ENCODE measurements at places on chromosomes 13 and 19. TPM values are rescaled to one million over a fixed set of nuclear protein-coding genes. Genes with fewer than 3 reads are reported as not detected.

Gene PLK5
- not detected for total RNA-seq

- no peak overlapping the region for H3K4me3 ChIP-seq
- no peak overlapping the region for H3K27ac ChIP-seq
- peak; percentile 16 for DNase-seq
- H3K4me1 ChIP-seq, result peaks cover 10% of the 10 kb centered on the region
- no peaks in the 10 kb centered on the region for H3K27me3 ChIP-seq
- no peaks in the 10 kb centered on the region for H3K36me3 ChIP-seq
Measured at GRCh38 chr19:46759817-46760333, 13.6 kb upstream of the STRN4 start.

GRCh38 chr13:62321139-62321538 is 905.5 kb upstream of the PCDH20 start:
- H3K4me3 ChIP-seq, result no peak overlapping the region
- no peaks in the 10 kb centered on the region for H3K27me3 ChIP-seq
- no peak overlapping the region for H3K27ac ChIP-seq
- DNase-seq, result no peak
- no peaks in the 10 kb centered on the region for H3K36me3 ChIP-seq

GRCh38 chr19:29311191-29311790 is 98.3 kb upstream of the UQCRFS1 start:
- no peak overlapping the region for H3K27ac ChIP-seq
- H3K4me3 ChIP-seq, result no peak overlapping the region
- no peaks in the 10 kb centered on the region for H3K36me3 ChIP-seq
- DNase-seq, result no peak
- H3K4me1 ChIP-seq, result no peaks in the 10 kb centered on the region

Gene ZNF667
- 0.17 TPM for total RNA-seq

DNA sequence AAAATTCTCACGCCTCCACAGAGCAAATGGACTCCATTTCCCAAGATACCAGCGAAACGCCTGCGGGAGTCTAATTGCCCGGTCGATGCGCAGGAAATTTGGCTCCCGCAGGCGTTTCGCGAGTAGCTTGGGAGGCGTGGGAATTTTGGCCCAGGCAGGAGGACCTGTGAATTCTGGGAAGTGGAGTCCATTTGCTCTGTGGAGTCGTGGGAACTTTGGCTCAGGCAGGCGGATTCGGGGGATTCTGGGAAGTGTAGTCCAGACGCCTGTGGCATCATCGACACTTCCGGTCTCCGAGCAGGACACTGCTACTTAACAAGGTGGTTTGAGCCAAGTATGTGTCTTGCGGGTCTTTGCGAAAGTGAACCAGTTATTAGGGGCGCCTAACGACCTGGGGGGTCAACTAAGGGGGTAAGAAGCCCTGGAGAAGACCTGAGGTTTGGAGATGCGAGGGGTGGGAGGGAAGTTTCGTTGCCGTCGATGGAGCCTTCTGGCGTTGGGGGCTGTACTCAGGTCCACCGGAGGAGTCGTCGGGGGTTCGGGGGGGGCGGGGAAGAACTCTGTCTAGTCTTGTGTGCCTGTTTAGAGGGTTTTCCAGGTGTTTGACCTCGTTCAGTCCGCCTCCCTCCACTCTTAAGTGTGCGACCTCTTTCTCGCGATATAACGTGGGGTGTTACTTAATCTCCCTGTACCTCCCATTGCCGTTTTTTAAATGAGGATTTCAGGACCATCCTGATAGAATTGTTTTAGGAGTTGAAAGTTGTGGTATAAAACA is at the start of gene ZNF155:
Gene ZNF155, plus strand, starts transcription at position 277 of the 775 bp plus-strand sequence. CDS start 4,356 bp downstream, outside the sequence.
- peak; percentile 72 for DNase-seq
- peaks cover 11% of the 10 kb centered on the region for H3K36me3 ChIP-seq
- peak within 1 kb of the TSS; percentile 53 for H3K27ac ChIP-seq

DNA sequence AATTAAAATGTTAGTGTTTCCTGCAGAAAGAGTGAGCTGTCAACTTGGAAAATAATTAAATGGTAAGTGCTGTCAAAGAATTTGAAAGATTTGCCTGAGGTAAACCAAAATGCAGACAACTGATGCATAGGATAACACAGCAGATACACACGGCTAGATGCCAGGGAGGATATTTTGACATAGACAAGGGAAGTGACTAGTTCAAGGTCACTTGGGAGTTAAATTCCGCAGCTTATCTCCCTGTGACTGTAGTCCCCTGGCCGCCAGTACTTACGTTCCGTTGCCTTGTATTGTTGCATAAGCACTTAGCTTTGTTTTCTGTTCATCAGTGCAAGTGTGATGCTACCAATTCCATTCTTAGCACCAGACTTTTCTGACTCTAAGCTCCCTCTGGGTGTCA is 247.3 kb upstream of the MAB21L1 start:
- H3K27me3 ChIP-seq, result no peaks in the 10 kb centered on the region
- DNase-seq, result no peak
- H3K36me3 ChIP-seq, result no peaks in the 10 kb centered on the region
- H3K4me3 ChIP-seq, result no peak overlapping the region

Gene ATP4A
- not detected for total RNA-seq

Data from natural killer cell treated with Interleukin-12 subunit alpha and Interleukin-12 subunit beta and Interleukin-15 and Interleukin-18, amount 100 ng/mL, for 72 hours (primary cell).